Heart right ventricle (tissue), 16 donors: ENCODE measurements at places on chromosomes 7 and 10.

DNA sequence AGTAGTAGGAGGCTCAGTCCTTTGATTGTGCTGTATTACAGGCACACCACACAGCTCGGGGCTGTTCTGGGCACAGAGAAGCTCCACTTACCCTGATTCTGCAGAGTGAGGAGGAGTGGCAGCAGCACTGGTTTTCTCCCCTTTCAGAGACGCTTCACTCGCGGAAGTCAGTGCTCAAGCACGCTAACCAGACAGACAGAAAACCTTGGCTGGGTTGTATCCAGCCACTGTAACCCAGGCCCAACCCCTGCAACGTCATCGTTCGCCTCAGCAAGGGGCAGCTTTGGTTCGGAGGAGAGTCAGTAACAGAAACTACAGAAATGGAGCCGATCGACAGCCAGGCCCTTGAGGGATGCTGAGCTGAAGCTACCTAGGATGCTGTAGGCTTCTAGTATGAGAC, 171.0 kb downstream of the SLC16A9 start:
- no peak for DNase-seq
- no peaks in the 10 kb centered on the region for H3K27me3 ChIP-seq
- H3K27ac ChIP-seq = no peak overlapping the region
- H3K4me1 ChIP-seq = no peaks in the 10 kb centered on the region

DNA sequence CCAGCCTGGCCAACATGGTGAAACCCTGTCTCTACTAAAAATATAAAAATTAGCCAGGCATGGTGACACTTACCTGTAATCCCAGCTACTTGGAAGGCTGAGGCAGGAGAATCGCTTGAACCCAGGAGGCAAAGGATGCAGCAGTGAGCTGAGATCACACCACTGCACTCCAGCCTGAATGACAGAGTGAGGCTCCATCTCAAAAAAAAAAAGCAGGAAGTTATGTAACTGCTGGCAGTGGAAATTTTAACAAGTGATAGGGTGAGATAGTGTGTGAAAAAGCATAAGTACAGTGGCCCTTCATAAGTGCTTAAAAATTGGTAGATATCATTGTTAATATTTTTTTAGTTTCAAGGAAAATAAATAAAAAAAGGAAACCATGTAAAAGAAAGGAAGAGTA, 12.3 kb downstream of the AKR1C3 start:
- peaks cover 56% of the 10 kb centered on the region for H3K36me3 ChIP-seq
- no peaks in the 10 kb centered on the region for H3K27me3 ChIP-seq
- no peak overlapping the region for H3K4me3 ChIP-seq
- DNase-seq = no peak

GRCh38 chr7:351256-351655, 61.3 kb downstream of the FOXL3 start:
- H3K4me3 ChIP-seq = peak overlapping the region; percentile 41
- H3K27ac ChIP-seq = no peak overlapping the region
- DNase-seq = no peak

DNA sequence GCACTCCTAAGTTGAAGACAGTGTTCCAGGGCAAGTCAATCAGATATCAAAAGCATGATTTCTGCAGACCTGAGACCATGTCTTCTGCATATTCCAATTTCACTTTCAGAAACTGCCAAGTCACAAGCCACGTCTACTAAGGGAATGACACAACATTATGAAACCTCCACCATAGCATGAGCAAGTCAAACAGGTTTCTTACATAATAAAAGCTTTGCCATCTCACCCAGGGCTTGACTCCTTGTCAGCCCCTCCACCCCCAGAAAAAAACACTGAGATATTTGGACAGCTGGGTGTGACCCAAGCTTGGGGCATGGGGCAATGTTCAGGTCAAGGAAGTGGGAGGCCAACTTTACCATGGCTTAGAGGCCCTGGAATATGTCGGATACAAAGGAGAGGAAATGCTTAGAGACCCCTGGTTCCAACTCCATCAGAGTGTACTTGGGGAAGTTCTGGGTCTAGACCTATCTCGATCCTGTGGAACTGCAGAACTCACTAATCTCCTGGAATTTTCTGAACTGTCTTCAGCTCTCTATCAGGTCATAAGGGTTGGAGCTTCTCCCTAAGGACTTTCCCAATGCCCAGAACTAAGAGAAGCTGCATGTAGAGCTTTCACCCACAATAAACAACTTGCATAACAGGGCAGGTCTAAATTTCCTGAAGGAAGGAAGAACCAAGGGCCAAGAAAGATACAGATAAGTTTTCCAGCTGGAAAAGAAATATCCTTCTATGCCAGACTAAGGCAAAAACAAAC, 80.6 kb upstream of the NAMPT start:
- H3K27me3 ChIP-seq = no peaks in the 10 kb centered on the region
- H3K27ac ChIP-seq = no peak overlapping the region
- H3K4me3 ChIP-seq = no peak overlapping the region

GRCh38 chr10:89242345-89242684, 9.3 kb downstream of the LIPA start:
- H3K27ac ChIP-seq = peak overlapping the region; percentile 30
- H3K4me3 ChIP-seq = no peak overlapping the region
- no peaks in the 10 kb centered on the region for H3K27me3 ChIP-seq
- peaks cover 25% of the 10 kb centered on the region for H3K4me1 ChIP-seq
